ENCODE measurements at places on chromosomes 11 and 22.

GRCh38 chr11:120577624-120578363, 66.2 kb downstream of the GRIK4 start:
- DNase-seq = no peak

GRCh38 chr22:30705710-30706651, 11.3 kb downstream of the OSBP2 start:
- DNase-seq = no peak

DNA sequence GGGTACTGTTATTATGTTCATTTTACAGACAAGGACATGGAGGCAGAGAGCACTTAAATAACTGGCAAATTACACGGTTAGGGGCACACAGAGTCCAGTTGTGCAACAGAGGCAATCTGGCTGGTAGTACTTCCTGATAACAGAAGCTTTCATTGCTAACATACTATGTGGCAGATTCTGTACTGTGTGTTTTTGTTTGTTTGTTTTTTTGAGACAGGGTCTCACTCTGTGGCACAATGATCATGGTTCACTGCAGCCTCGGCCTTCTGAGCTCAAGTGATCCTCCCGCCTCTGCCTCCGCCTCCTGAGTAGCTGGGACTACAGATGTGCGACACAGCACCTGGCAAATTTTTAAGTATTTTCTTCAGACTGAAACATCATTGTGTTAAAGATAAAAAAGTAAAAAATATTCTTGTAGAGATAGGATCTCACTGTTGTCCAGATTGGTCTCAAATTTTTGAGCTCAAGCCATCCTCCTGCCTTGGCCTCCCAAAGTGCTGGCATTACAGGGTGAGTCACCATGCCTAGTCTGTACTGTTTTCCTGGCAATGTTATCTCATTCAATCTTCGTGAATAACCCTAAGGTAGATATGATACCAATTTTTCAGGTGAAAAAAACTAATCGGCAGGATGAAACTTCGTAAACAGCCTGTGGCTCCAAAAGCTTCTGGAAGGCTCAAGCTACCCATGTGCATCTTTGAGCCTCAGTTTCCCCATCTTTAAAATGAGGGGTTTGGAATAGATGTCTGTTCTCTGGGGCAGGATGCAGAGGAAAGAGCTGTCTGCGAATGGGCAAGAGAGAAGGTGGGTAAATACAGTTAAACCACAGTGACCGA, 921 bp upstream of the NUCB2 start:
- DNase-seq = peak; percentile 42

DNA sequence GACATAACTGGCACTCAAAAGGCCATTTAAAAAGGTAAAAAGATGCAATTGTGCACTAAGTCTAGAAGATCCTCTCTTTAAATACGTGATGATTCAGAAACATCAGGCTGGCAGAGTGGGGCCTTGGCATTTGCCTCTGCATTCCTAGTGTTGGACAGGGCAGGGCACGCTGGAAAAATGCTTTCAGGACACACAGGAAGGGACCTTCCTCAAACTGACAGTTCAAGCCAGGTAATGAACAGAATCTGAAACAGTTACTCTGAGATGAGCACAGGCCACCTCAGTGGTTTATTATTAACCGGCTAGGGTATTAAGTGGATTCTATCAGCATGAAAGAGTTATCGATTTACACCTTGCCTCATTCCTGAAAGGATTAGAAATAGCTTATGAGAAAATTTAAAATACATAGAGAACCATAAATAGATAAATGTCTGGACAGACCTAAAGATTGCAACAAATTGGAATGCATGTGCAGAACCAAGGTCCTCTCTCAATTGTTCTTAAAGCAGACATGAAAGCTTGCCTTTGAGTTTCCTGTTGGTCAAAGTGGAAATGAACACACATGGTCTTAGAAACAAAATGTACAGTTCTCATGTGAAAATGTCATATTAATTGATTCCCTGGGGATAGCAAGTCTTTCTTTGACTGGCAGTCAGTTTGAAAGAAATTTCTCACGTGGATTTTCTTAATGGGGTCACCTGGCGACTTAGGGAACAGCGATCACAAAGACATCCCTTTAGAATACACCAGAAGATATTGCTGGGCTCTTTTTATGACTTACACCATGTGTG, 21.5 kb upstream of the CSNK2A3 start:
- DNase-seq = no peak

- no peak for DNase-seq
Observed at GRCh38 chr11:81866896-81867295, 866.8 kb downstream of the FAM181B start.

DNA sequence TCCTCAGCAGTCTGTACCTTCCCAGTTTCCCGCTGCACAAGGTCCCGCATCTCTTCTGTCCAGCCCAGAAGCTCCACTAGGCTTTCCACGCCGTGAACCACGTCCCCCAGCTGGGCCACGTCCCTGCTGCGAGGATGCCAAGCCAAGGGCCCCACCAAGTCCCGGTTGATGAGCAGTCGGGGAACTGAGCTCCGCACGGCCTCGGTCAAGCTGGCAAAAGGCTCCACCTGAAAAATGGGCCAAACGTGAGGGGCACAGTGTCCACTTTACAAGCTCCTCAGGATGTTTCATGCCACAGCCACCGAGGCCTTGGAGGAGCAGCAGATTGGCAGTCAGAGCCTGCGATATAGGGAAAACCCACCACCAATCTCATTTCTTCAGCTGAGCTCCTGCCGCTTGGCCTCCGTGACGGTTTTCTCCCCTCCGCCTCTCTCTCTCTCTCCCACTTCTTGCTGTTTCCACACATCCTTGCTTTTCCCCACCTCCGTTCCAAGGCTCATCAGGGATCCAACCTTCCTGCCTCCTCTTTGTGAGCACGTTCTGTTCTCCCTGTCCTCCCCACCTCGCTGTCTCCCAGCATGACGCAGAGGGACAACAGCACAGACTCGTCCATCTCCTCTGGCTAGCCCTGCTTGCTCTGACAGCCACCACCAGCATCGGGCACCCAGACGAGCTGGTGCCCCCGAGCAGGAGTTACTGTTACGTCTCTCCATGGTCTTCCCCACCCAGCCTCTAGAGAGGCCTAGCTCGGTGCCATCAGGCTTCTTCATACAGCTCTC, 11.5 kb downstream of the RIC8A start:
- no peak for DNase-seq

DNA sequence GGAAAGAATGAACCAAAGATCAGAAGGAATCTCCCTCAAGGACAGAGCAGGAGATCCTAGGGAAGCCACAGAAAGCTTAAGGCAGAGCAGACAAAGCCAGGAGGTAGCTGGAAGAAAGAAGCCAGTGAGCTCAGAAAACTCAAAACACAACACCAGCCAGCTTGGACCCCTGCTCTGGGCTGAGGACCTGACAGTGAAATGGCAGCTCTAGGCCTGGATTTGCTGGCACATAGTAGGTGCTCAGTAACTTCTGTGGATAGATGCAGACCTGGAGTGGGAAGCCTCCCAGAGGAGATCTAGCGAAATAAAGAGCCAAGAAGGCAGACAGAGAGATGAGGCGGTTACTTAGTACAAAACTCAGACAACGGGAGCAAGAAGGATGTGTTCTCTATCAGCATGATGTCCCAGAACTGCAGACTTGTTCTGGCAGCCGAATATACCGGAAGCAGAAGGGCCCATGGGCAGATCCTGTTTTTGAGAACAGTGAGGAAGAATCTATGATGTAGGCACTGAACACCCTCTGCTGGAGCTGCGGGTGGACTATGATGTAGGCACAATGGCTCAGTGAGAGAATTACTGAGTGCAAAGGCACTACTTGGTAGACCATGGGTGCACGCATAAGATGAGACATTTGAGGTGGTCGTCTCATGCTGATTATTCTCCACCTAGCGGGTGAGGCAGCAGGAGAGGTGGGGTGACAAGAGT, 4.8 kb downstream of the ROBO4 start:
- DNase-seq = peak; percentile 34

GRCh38 chr22:37260901-37261336, 16.9 kb upstream of the RAC2 start:
- DNase-seq = peak; percentile 65

DNA sequence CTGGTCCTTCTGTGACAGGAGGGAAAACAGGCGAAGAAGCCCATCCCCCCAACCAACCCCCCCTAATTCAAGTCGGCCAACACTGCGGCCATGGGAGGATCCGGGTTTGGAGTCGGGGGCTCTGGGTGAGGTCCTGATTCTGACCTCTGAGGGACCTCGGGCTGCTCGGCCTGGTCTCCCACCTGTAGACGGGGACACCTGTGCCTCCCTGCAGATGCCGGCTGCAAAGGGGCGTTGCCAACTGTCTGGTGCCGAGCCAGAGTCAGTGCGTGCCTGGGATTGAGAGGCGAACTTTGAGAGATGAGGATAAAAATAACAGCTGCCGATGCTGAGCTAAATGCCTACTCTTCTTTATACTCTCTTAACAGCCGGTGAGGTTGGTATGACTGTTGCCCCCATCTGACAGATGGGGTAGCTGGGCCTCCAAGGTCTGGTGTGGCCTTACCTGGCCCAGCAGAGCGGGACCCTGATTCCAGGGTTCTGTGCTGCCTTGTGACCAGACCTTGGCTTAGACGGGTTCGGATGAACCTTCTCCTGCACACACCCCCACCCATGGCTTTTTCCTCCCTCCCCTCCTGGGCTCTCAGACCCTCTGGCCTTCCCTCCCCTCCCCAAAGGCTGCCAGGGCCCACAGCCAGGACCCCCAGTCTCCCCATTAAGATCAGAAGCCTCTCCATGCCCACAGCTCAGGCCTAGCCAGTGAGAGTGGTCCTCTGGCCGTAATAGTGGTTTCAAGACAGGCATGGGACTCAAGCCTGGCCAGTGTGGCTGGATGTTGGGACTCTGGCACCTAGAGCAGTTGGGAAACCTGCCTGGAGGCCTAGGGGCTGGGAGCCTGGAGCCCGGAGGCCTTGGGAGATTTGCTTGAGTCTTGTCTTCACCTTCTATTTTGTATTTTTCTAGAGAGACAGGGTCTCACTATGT, 41.7 kb downstream of the KCNJ4 start:
- no peak for DNase-seq

GRCh38 chr22:24315367-24315966, 44.8 kb downstream of the SPECC1L start:
- DNase-seq = no peak

GRCh38 chr11:8081591-8082250, 710 bp downstream of the TUB start:
- DNase-seq = no peak

GRCh38 chr11:9716275-9717039, 52.6 kb downstream of the SWAP70 start:
- peak; percentile 91 for DNase-seq

GRCh38 chr22:36644333-36644757, 59.2 kb downstream of the CACNG2 start:
- peak; percentile 83 for DNase-seq

DNA sequence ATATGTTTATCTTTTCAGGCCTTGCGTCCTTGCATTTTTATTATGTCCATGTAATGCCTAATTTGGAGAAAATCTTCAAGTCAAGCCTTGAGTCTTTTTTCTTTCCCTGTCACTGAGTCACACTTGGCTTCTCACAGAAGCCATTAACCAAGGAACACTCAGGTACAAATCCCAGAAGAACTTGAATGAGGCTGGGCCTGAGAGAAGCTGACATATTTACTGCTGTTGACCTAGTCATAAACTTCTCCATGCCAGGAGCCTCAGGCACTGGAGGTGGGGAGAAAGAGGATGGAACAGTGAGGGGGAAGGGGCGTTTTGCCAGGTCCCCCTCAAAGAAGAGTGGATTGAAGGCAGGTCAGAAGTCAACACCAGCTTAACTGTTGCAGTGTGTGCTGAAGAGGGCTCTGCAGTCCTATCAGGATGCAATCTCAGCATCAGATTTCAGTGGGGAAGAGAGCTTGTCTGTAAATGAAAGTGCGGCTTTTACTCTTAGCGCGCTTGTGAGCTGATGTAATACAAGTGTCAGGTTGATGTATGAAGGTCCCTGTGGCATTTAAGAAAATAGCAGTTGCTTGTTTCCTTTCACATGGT, 526.0 kb downstream of the ETS1 start:
- no peak for DNase-seq

DNA sequence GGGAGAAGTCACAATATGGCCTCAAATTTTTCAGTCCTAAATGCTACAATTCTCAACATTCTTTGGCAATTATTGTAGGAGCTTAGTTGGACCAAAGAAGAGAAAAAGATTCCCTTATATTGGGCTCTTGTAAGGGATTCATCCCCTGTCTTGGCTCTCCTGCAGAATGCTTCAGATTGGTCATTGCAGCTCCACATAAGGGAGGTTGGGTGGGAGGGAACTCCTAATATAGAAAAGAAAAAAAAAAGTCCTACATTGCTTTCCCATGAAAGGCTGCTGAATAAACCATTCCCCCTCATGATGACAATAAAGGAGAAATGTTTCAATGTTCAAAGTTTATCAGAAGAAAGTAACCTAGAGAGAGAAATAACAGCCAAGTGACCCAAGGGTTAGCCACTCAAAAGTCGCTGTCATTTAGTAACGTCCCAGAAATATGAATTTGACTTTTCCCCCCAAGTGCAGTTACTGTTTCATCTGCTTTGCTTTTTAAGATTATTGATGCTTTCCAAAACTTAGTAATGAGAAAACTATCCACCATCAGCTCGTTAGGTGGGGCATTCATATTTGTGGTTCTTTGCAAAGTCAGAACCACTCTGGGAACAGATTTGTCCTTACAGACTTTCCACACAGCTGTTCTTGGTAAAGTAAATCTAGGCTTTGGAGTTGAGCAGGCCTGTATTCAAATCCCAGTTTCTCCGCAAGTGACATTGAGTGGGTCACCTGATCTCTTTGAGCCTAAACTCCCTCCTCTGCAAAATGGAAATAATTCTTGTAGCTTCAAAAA, 5.0 kb upstream of the SLC1A2 start:
- no peak for DNase-seq

DNA sequence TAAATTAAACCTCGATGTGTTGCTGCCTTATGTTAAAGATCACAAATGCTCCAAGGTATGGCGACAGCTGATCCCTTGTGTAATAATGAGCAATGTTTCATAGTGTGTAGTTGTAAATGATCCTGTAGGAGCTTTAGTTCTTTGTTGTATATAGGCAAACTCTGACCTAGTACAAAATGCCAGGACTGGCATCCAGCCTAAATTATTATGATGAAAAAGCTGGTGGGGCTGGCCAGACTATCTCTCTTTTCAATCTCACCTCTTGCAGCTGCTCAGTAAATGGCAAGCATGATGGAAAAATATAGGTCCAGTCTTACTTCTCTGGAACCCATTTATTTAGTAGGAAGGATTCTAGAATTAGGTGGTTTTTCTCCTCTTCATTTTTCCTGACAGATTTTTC, 345.1 kb upstream of the C11orf87 start:
- DNase-seq = no peak

DNA sequence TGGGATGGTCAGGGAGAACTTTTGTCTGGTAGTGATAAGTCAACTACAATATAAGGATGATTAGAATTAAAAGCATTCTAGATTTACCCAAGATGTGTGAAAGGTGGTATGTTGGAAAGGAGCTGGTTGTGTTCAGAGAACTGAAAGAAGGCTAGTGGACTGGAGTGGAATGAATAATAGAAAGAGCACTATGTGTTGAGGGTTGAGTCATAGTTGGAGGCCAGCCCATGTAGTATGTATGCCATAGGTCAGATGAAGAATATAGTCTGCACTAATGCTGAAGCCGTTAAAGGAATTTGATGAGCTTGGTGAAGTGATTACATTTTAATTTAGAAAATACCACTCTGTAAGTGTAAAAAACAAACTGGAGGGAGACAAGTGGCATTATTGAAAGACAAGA, 514.1 kb downstream of the CNTN5 start:
- DNase-seq = no peak

GRCh38 chr11:97544431-97544830, 1154.6 kb downstream of the JRKL start:
- DNase-seq = no peak

- no peak for DNase-seq
Observed at GRCh38 chr22:19478045-19478900, 720 bp downstream of the UFD1 start.

GRCh38 chr11:132231656-132232347, 861.4 kb downstream of the NTM start:
- DNase-seq = no peak

GRCh38 chr11:134481135-134481534, 69.1 kb upstream of the B3GAT1 start:
- DNase-seq = no peak
